ENCODE measurements at places on chromosomes 3 and 15. TPM values are rescaled to one million over a fixed set of nuclear protein-coding genes. Genes with fewer than 3 reads are reported as not detected.

DNA sequence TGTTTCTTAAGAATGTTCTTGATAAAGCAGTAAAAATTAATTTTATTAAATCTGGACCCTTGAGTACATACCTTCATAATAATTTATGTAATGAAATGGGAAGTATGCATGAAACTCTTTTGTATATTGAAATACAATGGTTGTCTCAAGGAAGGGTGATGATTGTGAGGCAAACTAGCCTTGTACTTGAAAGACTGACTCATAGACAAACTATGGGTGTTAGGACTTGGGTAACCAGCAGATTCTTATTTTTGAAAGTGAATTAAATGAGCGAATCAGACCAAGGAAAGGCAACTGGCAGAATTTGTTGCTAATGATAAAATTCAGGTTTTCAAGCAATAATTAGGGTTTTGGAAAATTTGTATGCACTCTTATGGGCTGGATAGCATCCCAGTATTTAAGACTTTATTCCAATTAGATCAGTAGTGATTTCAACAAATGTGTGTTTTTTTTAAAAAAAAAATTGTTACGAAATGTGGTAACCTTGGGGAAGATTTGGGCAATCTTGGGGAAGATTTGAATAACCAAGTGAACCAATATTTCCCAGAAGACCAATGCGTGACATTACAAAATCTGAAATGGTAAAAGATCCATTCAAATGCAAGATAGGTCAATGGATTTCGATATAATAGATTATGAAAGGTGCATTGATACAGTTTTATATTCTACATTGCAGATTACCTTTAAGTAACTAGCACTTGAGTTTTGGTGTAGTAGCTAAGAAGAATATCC lies 42.0 kb downstream of the ATP2C1 start:
- peak; percentile 11 for DNase-seq

- DNase-seq = no peak
Measured at GRCh38 chr3:124227150-124227630, 235.3 kb upstream of the ROPN1 start.

- no peak for DNase-seq
Measured at GRCh38 chr15:29113336-29114220, 156.0 kb downstream of the NSMCE3 start.

DNA sequence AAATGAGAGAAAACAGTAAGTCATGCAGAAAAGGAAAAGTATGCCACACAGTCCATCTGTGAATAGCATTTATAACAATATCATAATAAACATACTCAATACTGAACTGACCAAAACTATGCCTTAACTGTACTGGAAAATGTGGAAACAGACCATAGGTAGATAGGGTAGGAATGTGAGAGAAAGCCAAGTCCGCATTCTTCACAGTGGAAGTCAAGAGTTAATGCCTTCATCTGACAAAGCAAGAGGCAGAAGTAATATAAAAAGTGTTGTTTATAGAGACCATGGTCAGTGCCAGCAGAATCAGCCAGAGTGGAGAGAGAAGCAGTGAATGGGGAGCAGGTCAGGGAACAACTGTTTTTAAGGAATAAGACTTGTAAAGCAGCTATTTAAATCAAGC lies 52.3 kb downstream of the KBTBD12 start:
- DNase-seq = no peak

- peak; percentile 12 for DNase-seq
Measured at GRCh38 chr15:73569361-73569760, 63.8 kb downstream of the NPTN start.

GRCh38 chr15:67731112-67731721 lies 94.1 kb upstream of the SKOR1 start:
- DNase-seq = no peak

DNA sequence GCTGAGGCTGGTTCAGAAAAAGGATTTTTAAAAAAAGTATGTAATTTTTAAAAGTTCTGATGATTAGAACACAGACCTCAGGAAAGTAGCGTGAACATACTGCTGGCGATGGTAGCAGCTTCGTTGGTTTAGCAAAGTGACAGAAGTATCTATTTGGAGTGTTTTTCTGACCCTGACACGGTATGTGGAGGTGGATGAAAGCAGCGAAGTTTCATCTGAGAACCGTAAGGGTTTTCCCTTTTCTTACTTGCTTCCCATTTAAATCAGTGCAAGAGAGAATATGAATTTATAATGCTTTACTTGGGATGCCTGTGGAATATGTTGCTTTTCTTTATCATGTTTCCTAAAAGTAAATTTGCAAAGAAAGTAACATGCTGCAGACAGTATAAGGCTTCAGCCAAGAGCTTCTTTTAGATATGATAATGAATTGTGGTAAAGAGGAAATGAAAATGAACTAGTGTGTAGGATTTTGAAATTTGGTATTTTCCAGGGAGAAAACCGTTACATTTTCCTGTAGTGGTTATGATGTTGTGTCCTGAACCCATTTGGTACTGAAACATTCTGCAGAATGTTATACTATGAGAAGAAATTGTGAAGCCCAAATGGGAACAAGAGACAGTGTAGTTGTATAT lies 3.9 kb downstream of the CHST2 start:
- no peak for DNase-seq

GRCh38 chr15:74793135-74794028 lies 11.5 kb downstream of the CSK start:
- DNase-seq = peak; percentile 62

DNA sequence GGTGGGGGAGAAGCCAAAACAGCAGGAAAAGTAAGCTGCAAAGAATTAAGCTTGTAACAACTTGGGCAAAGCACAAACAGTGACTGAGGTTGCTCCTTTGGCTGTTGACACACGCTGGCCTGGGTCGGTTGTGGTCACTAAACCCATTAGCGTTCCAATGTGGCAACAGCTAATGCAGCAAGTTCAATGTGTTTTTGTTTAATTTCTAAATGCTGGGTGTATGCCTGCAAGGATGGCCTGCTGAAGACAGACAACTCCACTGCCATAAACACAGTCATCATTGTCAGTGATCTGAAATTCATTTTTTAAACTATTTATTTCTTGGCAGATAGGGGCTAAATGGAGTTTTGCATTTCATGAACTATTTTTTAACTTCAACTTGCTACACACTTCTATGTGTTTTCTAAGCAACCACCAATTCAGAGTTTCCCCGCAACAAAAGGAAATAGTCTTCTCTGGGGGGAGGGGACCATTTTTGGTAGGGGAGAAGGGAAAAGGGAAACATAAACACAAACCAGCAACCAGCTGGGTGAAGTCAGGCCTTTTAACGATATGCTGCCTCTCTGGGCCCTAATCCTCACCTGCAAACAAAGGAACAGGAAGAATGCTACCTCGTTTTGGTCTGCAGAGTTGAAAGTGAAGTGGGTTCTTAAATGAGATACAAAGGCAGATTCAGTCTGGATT lies 34.8 kb upstream of the WNT5A start:
- DNase-seq = no peak

C2CD4B gene
- total RNA-seq = 45.6 TPM

CLDN11 gene
- total RNA-seq = 27.6 TPM

WNT5A gene
- total RNA-seq = 1.6 TPM

PLSCR5 gene
- not detected for total RNA-seq

ALPK3 gene
- 45.2 TPM for total RNA-seq

CCDC80 gene
- total RNA-seq = 14.4 TPM

Data from lung microvascular endothelial cell (primary cell).